Caco-2 (cell line): ENCODE measurements at places on chromosomes 7 and 10. TPM values are rescaled to one million over a fixed set of nuclear protein-coding genes. Genes with fewer than 3 reads are reported as not detected.

RTKN2 gene
- total RNA-seq = 36.2 and 37.1 TPM in 2 replicates

ZNF511 gene
- total RNA-seq = 98.5 and 112 TPM in 2 replicates

MYH16 gene
- total RNA-seq = not detected in 2 replicates

CCDC136 gene
- total RNA-seq = 7.3 and 10.2 TPM in 2 replicates

PKD2L1 gene
- 0.19 TPM in 1 of 2 replicates, not detected in the other for total RNA-seq

PTPRZ1 gene
- 0.39 TPM in 1 of 2 replicates, not detected in the other for total RNA-seq

RNF133 gene
- 0.21 TPM in 1 of 2 replicates, not detected in the other for total RNA-seq

LIPJ gene
- total RNA-seq = not detected in 2 replicates

OR2A25 gene
- not detected in 2 replicates for total RNA-seq

INSYN2A gene
- total RNA-seq = not detected in 2 replicates

ALOX5 gene
- total RNA-seq = not detected in 2 replicates

HABP2 gene
- 21.0 and 24.3 TPM in 2 replicates for total RNA-seq

HNRNPA2B1 gene
- total RNA-seq = 799 and 839 TPM in 2 replicates

PLAU gene
- total RNA-seq = 1.2 and 1.8 TPM in 2 replicates

GRCh38 chr7:134767520-134768168, 11.8 kb upstream of the CALD1 start:
- DNase-seq = no peak

- no peak for DNase-seq
Observed at GRCh38 chr7:22948770-22949169, 65.2 kb downstream of the HYCC1 start.

GRCh38 chr7:11552676-11553296, 279.2 kb downstream of the THSD7A start:
- no peak for DNase-seq

- no peak for DNase-seq
Observed at GRCh38 chr7:50229964-50230363, 74.6 kb upstream of the IKZF1 start.

DNA sequence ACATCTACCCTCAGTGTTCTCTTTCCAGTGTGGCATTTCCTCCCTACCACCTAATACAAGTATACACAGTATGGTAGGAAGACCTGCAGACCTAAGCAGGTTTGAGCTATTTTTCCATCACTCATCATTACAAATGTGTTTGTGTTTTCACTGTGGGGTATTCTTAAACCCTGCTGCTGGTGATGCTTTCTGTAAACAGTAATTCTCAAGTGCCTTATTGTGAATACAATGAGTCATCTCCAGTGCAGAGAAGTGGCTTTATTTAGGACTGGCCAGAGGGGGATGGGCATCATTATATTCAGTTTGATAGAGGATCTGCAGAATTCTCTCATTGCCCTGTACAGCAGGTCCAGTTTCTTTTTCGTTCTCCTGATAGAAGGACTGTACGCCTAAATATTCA, 63.7 kb downstream of the GRM8 start:
- DNase-seq = no peak

DNA sequence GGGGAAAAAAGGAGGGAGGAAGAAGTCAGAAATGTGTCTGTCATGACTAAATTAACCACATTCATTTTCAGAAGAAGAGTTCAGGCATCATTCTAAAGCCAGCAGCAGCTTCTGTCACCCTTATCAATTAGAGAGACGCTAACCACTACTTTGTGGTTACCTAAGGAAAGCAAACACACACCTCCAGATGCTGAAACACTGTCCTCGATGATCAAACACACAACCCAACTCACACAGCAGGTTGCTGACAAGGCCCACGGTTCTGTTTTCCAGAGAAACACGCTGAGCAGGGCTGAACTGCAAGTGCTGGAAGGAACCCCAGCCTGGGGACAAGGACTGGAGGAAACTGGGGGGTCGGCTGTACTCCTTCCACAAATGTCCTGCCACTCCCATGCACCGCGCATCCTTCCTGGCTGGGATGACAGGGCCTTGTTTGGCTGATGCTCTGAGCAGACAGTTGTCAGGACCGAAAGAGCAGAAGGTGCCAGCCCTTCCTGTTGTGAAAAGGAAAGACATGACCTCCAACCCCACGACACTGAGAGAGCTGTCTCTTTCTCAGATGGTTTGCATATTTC, 36.6 kb downstream of the PRKCQ start:
- no peak for DNase-seq

DNA sequence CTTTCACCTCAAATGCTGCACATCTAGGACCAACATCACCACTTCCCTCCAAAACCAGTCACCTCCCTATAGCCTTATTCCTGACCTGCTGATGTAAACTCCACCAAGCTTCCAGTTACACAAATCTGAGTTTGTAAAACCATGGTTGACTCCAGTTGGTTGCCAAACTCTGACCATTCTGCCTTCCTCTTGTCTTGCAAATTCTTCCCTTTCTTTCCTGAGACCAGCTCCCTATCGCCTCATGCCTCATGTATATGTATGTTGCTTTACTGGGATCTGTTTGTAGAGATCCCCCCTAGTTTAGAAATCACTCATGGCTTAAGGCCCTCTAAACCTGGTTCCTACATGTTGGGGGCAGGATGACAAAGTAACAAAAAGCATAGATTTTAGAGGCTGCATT, 31.3 kb downstream of the PAX2 start:
- DNase-seq = no peak

GRCh38 chr10:69220507-69220906, 375 bp downstream of the HKDC1 start:
- no peak for DNase-seq

DNA sequence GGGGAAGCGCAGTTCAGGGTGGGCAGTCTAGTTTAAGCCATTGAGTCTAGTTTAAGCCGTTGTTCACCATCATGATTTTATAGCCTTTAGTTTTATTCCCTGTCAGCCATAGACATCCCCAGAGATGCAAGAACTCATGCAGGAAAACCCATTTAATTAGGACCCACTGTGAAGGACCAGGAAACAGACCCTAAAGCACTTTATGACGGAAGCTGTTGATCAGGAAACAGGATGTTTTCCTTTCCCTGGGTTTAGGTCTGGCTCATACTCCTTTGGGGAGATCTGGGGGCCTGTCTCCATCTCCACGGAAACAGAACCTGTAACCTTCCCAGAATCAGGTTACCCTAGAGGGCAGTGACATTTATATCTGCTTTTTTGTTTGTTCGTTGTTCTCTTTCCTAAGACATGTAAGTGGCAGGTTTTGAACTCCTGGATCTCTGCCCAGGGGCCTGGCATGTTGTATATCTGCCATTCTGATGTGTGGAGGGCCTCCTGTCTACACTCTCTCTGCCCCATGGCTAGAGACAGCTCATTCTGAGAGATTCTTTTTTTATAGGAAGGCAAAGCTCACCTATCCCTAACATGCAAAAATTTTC, 657.2 kb upstream of the GALNT17 start:
- DNase-seq = no peak

GRCh38 chr7:101399759-101400158, 37.1 kb downstream of the COL26A1 start:
- DNase-seq = no peak

DNA sequence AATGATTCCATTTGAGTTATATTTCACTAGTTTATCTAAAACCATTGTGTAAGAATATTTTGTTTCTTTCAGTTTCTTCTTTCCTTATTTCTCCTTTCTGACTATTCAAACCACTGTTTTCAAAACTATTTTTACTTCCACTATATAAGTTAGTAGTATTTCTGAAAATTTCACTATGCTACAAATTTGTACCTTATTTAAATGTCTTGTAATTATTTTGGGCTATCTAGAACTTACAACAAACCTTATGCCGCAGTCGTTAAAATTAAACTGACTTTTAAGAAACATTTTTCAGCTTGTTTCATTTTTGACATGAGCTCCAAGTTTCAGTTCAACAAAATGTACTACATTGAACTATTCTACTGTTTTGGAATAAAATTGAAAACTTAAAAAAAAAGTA, 1.8 kb downstream of the TFEC start:
- DNase-seq = no peak

DNA sequence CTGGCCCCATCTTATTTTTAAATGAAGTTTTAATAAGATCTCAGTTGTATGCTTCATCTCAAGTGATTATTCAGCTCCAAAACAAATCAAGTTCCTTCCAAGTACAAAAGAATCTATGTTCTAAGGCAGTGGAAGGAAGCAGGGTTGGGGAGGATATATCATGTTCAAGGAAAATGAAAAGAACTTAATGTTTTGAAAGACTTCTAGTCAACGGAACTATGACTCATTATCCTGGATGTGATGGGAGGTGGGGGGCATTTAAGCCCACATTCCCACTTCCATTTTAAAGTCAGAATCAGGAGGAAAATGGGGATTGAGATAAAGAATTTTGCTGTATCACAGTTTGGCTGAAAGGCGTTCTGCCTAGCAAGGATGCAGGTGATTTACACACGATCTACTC, 59.4 kb downstream of the FANK1 start:
- no peak for DNase-seq

DNA sequence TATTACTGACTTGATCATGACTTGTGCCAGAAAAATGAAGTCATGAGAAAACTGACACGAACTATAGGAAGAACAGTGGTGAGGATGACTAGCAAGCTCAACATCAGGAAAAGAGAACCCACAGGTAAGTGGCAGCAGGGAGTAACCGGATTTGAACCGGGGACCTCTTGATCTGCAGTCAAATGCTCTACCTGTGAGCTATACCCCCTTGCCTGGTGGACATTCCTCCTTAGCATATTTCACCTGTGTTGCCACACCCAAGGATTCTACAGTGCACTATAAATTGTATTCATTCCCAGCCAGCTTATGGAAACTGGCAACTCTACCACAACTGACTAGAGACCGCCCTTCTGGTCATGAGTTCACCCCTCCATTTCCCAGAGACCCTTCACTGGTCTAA, 97.5 kb upstream of the ZNF746 start:
- DNase-seq = peak; percentile 7

DNA sequence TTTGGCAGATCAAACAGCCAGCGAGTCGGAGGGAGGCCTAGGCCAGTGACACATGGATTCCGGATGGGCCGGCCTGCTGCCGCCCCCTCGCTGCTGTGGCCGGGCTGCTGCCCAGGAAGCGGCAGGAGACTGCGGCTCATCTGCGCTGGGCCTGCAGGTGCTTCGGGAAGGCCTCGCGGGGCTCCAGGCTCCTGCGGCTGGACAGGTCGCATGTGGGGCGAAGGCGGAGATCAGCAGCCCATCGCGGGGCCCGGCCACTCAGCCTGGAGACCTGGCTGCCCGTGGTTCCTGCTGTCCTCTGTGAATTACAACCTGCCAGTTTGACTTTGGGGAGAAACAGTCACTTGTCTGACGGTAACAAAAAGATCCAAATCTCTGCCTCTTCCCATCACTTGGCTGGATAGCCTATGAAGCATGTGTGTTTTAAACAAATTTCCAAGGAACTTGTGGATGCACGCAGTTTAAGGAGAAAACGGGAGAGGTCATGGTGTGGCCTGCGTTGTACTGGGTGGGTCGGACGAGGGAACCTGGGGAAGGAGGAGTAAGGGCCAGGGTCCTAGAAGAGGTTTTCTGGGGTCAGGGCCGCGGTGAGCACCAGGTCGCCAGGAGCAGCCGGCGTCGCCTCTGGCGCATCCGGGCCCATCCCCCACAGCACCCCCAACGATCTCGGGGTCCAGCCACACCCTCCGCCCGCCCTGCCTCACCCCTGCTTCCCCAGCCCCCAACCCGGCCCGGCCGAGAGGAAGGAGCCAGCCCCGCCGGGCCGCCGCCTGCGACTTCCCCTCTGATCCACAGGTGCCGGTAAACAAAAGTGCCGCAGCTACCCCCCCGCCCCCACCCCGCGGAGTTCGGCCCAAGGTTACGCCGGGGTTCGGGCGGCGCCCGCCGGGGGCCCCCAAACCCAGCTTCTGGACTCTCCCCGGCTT, 1.6 kb downstream of the SPOCK2 start:
- DNase-seq = no peak

GRCh38 chr7:112547916-112548315, 67.1 kb downstream of the LSMEM1 start:
- DNase-seq = no peak

DNA sequence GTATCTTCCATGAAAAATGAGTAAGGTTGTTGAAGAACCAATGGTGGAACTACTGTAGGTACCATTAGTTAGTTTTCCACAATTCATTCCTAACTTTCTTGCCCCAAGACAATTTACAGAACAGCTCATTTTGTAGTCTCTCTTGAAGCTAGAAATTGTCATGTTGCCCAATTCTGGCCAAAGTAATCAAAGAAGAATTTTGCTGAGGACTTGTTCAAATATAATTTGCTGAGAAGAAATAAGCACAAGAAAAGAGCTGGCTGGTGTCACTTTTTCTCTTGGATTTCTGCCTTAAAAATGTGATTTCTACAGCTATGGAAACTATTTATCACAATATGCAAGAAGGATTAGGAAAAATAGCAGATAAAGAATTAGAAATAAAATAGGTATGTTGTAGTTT, 199.2 kb upstream of the SEMA3A start:
- no peak for DNase-seq

GRCh38 chr10:130742941-130743675, 568.4 kb downstream of the TCERG1L start:
- DNase-seq = no peak

- peak; percentile 45 for DNase-seq
Observed at GRCh38 chr10:129962872-129963640, 1.0 kb downstream of the EBF3 start.

DNA sequence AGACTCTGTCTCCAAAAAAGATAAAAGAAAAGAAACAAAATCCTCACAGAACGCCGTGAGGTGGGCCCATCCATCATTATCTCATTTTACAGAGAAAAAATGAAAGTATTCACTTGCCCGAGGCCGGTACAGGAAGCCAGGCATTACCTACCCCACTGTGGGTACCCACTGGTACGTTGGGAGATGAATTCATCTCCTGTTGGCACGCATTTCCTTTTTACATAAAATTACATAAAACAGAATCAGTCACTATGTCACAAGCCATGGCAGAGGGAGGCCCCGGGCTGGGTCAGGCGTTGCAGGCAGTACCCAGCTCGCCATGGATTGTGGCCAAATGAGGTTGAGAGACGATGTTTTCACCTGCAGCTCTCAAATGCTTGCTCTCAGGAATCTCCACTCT, 38.6 kb upstream of the TNRC18 start:
- DNase-seq = no peak

GRCh38 chr10:13110908-13111307, 10.9 kb downstream of the OPTN start:
- DNase-seq = no peak

- DNase-seq = no peak
Observed at GRCh38 chr7:16836481-16836880, 31.7 kb upstream of the AGR2 start.

DNA sequence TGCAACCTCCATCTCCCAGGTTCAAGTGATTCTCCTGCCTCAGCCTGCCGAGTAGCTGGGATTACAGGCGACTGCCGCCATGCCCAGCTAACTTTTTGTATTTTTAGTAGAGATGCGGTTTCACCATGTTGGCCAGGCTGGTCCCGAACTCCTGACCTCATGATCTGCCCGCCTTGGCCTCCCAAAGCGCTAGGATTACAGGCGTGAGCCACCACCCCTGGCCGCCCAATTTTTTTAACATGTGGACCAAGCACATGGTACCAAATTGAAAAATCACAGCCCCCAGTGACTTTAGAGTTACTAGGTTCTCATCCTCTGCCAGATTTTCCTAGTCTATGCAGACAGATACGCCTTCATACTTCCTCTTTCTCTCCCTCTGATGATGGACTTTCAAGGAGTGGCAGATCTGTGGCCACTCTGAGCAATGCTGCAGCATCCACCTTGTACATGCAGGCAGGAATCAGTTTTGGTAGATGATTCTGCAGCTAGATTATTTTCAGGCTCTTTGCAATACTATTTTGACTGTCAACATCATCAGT, 34.0 kb upstream of the EZH2 start:
- DNase-seq = no peak
